Stimulated activated CD4-positive, alpha-beta T cell treated with anti-CD3 and anti-CD28 coated beads, Interleukin-4, amount 100 ng/mL, for 48 hours (primary cell): ENCODE measurements at places on chromosomes 2 and 18.

GRCh38 chr2:15746703-15747550 is 155.3 kb downstream of the DDX1 start:
- no peak for DNase-seq

GRCh38 chr2:32932825-32933755 is 13.7 kb upstream of the LTBP1 start:
- DNase-seq: no peak

GRCh38 chr2:119849838-119850565 is 90.3 kb downstream of the PTPN4 start:
- no peak for DNase-seq

GRCh38 chr2:108929807-108930425 is 59.1 kb downstream of the EDAR start:
- no peak for DNase-seq
